ENCODE measurements at places on chromosomes 16 and 17. TPM values are rescaled to one million over a fixed set of nuclear protein-coding genes. Genes with fewer than 3 reads are reported as not detected.

Gene NOG
- not detected for total RNA-seq

Gene CHST5
- not detected for total RNA-seq

GRCh38 chr17:2595716-2596115, 2.3 kb downstream of the PAFAH1B1 start:
- no peak for DNase-seq

DNA sequence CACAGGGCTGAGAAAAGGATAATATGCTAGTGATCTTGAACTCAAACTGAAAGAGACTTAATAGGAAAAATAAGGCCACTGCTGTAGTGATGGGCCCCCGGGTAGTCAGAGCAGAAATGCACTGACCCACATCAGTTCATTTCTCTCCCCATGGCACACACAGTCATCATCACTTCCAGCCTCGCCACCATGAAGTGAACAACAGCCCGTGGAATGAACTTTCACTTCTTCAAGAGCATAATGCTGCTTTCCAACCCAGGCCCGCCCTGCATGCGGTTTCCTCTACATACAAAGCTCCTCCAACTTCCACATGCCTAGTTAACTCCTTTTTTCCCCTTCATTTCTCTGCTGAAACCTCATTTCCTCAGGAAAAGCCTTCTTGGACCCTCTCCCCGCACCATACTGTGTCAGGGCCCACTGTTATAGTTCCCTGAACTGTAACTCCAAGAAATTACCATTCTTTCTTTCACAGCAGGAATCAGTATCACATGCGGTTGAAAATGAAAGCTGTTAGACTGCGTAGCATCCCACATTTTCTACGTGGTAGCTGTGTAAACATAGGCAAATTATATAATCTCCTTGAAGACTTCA, 65.8 kb upstream of the SMIM36 start:
- no peak for DNase-seq

DNA sequence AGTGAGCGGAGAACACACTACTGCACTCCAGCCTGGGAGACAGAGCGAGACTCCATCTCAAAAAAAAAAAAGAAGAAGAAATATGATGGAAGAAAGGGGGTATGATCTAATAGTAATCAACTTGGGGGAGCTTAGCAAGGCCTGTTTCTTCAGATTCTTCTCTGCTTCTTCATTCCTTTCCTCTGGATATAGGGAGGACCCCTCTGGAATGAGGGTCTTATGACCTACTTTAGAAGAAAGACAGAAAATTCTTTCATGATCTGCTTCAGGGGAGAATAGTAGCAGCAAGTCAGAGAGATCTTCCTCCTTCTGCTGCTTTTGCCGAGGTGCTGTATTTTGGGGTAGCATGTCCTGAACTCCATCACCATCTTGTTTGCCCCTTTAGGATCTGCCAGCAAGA, 44.9 kb upstream of the ETV4 start:
- DNase-seq = no peak

Measured in suprapubic skin (tissue), 4 donors.